Mesenchymal stem cell (in vitro differentiated cells and primary cell): ENCODE measurements at places on chromosomes 7 and 10.

GRCh38 chr10:19683356-19683755 is 132.9 kb upstream of the PLXDC2 start:
- no peak for DNase-seq

- DNase-seq = no peak
Observed at GRCh38 chr10:73205081-73205480, 37.2 kb downstream of the FAM149B1 start.

DNA sequence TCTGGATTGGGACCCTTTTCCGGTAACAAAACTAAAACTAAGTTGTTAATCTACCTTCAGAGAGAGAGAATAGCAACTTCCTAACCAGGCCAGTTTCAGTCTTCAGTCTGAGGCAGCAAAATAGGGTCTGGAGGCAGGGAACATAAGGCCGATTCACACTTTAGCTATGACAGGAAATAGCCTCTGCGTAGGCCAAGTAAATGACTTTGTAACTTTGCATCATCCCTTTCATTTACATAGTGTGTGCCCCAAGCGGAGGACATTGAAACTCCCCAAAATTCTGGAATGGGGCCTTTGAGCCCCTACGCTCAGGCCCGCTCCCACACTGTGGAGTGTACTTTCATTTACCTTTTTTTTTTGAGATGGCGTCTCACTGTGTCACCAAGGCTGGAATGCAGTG is 1.7 kb upstream of the UPP1 start:
- peak; percentile 85 for DNase-seq

DNA sequence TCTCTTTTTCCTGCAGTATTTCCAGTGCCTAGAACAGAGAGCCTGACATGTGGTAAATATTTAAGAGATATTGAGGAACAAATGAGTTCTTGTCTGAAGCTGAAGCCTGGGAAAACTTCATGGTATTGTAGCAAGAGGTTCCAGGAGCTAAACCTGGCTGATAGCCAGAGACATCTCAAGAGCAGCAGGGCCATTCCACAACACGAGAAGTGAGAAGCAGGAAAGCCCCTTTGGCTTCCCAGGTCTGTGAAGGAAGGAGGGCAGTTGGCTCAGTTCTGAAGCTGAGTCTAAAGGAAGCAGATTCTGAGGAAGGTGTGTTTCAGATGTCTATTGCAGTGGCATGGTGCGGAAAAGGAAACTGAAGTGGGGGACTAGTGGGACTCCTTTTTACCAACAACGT is 63.8 kb upstream of the FAM204A start:
- no peak for DNase-seq

- DNase-seq = no peak
Observed at GRCh38 chr7:107506674-107507339, 37.0 kb downstream of the GPR22 start.

DNA sequence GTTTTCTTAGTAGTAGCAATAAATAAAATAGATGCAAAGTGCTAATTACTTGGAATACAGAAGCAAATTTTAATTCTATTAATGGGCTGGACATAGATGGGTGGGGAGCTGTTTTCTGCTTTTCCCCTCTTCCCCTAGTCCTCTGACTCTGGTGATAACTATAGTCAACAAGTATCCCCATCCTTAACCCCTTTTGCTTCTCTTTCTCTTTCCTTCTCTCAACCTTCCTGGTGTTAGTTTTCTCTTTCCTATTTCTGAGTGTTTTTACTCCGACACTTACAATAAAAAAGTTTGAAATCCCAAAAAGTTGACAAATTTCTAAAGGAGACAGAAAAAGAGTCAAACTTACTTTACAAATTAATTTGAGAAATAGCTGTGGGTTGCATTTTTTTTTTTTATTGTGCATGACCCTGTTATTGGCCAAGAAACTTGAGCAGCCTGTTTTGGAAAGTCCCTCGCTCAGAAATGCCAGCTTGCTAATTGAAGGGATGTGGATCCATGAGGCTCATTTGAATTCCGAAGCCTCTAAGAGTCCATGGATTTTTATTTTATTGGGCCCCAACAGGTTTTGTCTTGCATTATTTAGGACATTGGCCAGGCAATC is 2.4 kb downstream of the FAS start:
- peak; percentile 43 for DNase-seq

DNA sequence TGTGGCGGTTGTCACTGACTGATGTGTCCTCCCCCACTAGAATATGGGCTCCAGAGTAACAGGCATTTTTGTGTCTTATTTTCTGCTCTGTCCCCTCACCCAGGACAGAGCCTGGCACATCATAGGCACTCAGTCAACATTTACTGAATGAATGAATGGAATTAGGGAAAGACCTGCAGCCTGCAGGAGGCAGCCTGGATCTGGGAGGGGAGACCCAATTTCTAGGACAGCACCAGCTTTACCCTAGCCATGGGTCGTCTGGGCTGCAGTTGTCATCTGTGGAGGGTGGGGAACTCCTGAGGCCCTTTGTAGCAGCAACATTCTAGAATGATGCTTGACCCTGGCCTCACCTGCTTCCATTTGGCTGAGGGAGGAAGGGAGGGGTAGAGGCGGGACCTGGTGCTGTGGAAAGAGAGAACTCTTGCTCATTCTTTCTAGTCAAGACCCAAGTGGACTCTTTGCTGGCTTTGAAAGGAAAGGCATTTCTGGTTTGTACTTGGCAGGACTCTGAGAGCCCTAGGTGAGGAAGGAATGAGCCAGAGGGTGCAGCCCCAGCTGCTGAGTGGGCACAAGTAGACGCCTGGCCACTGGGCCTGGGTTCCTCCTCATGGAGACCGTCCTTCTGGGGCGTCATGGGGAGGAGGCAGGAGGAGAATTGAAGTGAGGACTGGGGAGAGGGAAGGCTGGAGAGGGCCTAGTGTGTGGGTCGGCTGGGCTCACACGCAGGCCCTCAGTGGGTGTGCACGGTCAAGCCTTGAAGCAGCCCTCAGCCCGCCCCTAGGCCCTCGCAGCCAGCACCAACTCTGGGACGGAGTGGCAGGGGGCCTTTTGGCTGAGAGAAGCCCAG is 8.9 kb downstream of the FGF8 start:
- DNase-seq = no peak

- DNase-seq = no peak
Observed at GRCh38 chr7:28904578-28905048, 53.5 kb downstream of the TRIL start.

- no peak for DNase-seq
Observed at GRCh38 chr10:3563298-3563697, 221.7 kb downstream of the KLF6 start.

- DNase-seq = no peak
Observed at GRCh38 chr10:22640359-22640758, 74.0 kb downstream of the PIP4K2A start.

DNA sequence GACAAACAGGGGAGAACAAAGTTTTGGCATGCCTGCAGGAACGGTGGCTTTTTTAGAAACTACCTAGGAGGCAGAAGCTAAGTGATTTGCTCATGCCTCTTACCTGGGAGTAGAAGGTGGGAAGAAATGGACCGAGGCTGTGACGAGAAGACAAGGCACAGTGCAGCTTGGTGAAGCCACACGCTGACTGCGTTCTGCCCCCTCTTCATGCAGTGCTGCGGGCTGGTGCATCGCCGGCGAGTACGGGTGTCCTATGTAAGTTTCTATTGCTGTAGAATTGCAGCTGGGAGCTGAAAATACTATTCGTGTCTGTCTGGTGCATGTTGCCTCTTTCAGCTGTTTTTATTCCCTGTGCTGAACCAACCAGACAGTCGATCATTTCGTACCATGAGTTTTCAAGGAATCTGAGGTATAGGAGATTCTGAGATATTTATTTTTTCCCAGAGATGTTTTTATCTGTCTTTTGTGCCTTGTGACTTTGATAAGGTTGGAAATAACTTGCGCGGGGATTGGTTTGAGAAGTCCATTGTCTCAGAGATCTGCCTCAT is 120.9 kb downstream of the CACNB2 start:
- no peak for DNase-seq

GRCh38 chr10:23886355-23886754 is 322.6 kb upstream of the KIAA1217 start:
- DNase-seq = no peak

- no peak for DNase-seq
Observed at GRCh38 chr7:52928591-52928990, 106.8 kb upstream of the POM121L12 start.

DNA sequence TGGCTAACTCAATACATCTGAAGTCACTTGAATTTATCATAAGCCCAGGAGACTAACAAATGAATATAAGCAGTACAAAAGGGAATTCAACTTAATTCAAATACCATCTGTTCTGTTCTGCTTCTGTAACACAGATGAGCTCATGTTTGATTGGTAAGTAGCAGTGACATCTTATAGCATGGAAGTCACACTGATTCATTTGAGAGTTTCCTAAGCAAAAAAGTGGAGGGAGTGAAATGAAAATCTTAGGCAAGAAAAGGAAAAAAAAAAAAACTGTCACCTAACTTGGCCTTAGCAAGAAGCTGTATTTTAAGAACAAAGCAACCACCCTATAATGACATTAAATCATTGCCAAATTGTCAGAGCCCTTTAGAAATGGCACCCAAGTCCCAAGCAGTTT is 49.5 kb downstream of the SMURF1 start:
- no peak for DNase-seq

GRCh38 chr10:76428551-76429367 is 997.3 kb downstream of the LRMDA start:
- DNase-seq = peak; percentile 80

DNA sequence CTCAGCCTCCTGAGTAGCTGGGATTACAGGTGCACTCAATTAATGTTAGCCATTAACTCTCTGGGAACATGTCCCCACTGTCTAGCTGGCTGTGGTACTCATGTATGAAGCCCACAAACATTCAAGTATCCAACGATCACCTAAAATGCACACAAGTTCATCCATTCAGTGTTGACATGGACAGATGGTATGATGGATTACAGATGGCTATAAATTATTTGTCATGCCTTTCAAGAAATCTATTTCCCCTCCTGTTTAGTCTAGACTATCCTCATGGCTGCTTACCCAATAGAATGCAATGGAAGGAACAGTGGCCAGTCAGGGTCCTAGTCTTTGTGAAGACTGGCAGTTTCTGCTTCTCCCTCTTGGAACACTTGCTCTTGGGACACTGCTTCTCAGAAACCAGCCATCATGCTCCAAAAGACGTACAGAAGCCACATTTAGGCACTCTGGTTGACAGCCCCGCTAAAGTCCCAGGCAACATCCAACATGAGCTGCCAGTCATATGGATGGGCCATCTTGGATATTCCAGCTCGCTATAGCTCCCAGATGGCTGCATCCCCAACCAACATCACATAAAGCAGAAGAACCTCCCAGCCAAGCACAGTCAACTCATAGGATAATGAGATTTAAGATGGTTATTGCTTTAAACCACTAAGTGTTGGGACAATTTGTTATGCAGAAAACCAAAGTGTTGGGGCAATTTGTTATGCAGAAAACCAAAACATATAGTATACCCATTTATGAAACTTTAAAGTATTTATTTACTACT is 33.1 kb downstream of the MYL10 start:
- DNase-seq = no peak

GRCh38 chr7:155002411-155003091 is 373 bp downstream of the PAXIP1 start:
- DNase-seq = peak; percentile 31

GRCh38 chr10:57314046-57314445 is 953.0 kb upstream of the ZWINT start:
- no peak for DNase-seq

GRCh38 chr7:24754906-24755506 is 2.3 kb downstream of the GSDME start:
- no peak for DNase-seq

DNA sequence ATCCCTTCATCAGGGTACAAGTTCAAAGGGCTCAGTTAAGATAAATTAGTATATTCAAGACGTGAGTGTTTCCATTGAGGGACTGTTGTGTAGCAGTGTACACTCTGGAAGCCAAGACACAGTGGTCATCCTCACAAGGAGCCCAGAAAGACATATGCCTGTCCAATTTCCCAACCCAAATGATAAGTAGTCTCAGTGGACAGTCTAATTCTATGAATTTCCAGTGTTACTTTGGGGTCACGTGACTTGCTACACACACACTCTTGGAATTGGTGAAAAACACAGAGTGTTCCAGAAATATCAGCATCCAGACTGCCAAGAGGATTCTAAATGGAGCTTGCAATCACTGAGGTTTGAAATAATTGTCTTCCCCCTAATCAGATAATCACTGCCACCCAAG is 365.1 kb downstream of the WDR11 start:
- DNase-seq = no peak
